CD4-positive, alpha-beta T cell treated with Interferon alpha-2 for 1 hour (primary cell): ENCODE measurements at places on chromosomes 5 and 9.

DNA sequence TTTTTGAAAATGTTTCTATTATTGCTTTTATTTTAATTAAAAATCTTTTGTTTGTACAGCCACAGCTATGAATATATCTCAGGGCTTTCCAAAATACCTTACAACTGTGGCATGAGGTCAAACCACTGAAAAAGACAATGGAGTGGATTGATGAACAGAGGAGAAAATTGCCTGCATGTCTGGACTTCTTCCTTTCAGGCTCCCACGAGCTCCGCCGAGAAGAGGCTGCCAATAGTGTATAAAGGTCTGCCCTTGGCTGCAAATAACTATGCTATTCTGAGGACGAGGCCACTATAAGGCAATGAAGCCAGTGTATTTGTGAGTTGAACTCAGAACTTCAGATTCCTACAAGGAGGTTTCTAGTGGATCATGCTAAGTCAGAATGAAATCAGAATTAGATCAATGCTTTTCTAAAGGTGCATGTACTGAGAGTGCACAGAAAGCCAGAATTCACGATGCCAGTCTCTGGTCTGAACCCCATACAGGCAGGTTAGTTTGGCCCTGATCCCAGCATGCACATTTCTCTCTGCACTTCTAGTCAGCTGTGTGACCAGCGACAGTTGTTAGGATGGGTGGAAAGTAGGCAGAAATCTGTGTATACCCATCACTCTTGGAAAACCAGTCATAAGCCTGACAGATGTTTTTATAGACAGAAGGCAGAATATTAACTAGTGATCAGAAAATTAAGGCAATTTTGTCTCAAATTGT lies 42.7 kb upstream of the PLPP1 start:
- no peak for DNase-seq

DNA sequence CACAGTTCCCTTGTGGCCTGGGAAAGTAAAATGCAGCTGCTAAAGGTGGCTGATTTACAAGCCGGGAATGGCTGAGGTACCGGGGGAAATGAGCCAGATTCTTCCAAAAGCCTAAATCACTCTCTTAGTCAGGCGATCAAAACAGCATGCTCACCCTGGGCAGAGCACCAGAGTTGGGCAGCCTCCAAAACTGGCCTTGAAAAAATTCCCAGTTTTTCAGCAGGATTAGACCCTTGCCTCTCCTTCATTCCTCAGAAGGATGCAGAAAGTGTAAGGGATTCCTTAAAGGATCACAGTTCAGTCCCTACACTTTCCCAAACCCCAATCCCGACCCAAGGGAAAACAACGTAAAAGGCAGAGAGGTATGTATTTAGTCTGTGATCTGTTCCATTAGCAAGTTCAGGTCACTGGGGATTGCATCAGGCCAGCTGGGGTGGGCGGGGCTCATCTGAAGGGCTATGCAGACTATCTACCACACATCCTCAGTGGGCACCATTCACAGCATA lies 16.9 kb downstream of the TMEM174 start:
- DNase-seq = no peak

DNA sequence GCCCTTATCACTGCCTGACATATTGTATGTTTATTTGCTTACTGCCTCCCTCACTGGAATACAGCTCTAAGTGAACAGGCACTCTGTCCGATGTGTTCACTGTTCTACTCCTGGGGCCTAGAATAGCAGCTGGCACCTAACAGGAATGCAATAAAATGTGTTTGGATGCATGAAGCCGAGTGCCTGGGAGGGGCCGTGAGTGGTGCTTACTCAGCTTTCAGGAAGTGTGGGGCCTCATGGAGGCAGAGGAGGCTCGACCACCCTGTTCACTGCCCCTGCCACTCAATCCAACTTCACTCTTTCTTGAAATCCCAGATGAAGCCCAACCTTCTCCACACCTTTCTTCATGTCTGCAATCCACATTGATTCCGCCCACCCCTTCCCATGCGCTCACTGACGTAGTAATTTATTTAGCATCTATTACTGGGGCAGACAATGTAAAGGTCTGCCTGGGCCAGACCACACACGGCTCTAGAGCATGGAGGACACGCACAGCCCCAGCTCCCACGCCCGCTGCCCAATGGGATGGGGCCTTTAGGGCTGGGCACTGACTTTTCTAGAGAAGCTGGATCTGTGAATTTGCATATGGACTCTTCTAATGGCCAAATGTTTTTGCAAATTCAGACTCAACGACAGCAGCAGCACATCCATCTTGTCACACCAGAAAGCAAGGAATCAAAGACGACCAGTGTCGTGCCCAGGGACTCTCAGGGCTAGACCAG lies 21.3 kb downstream of the TBC1D9B start:
- DNase-seq = no peak

DNA sequence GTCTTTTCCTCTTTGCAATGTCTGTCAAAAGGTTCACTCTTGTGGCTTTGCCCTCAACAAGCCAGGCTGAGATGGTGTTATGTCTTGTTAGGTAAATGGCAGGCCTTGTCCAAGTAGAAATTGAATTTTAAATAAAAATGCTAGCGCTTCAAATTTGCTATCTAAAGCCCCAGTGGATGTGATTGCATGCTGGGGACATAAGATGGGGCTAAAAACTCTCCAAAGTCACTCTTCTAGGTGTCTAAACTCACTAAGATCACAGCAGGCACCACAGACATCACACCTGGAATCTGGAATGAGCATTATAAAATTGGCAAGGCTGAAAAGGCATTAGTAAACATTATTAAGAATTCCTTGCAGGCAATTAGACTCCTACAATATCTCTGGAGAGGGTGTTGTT lies 262.7 kb upstream of the CLINT1 start:
- no peak for DNase-seq

- DNase-seq = no peak
Observed at GRCh38 chr5:1409381-1410110, 35.7 kb downstream of the SLC6A3 start.

- DNase-seq = no peak
Observed at GRCh38 chr5:73256862-73257261, 83.9 kb downstream of the TMEM174 start.

GRCh38 chr9:86122311-86122710 lies 23.0 kb upstream of the GOLM1 start:
- DNase-seq = no peak

DNA sequence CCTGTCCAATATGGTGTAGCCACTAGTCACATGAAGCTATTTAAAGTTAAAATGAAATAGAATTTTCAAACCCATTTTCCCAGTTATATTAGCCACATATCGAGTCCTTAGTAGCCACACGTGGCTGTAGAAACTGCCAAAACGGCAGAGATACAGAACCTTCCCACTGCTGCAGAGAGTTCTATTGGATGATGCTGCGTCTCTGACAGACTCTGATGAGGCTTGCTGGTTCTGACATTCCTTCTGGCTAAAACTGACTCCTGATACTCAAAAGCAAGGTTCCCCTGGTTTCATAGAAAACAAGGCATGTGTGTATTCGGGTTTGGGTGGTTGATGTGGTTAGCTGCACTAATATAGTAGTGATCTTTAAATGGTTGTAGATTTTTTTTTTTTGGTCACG lies 91.5 kb downstream of the TLE4 start:
- DNase-seq = no peak

- DNase-seq = no peak
Observed at GRCh38 chr5:60185231-60186099, 291.9 kb upstream of the PDE4D start.

- DNase-seq = no peak
Observed at GRCh38 chr5:114054594-114054993, 307.3 kb upstream of the KCNN2 start.

GRCh38 chr5:150279330-150280020 lies 10.1 kb downstream of the CAMK2A start:
- DNase-seq = no peak

DNA sequence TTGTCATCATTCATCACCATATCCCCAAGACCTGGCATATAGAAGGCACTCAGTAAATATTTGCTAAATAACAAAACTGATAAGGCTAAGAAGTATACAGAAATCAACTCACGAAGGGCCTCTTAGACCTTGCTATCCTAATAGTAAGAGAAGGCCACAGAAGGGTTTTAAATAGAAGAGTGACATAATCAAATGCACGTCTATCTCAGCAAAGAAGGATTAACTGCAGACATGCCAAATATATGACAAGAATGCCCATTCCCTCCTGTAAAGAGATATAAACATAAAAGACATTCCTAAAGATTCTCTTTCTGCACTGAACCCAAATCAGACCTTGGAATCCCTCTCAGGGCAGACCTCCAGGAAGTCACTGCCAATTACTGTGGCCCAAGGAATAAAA lies 34.1 kb downstream of the ECPAS start:
- DNase-seq = no peak

- peak; percentile 57 for DNase-seq
Observed at GRCh38 chr5:129771058-129771838, 23.4 kb downstream of the MINAR2 start.

- DNase-seq = no peak
Observed at GRCh38 chr9:18007621-18008020, 428.8 kb downstream of the SH3GL2 start.

DNA sequence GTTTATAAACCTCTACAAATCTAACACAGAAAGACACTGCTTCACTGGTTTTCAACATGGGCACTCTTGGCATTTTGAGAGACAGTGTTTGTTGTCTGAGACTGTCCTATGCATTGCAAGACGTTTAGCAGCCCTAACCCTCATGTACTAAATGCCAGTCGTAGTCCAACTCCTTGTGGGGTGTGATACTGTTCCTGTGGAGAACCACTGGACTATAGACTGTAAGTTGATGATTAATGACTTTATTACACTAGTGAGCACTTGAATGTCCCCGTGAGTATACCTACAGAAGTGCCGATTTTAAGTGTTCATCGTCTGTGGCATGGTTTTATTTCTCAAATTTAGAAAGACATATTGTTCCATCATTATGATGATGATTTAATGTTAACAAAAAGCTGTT lies 46.2 kb downstream of the RECK start:
- no peak for DNase-seq

DNA sequence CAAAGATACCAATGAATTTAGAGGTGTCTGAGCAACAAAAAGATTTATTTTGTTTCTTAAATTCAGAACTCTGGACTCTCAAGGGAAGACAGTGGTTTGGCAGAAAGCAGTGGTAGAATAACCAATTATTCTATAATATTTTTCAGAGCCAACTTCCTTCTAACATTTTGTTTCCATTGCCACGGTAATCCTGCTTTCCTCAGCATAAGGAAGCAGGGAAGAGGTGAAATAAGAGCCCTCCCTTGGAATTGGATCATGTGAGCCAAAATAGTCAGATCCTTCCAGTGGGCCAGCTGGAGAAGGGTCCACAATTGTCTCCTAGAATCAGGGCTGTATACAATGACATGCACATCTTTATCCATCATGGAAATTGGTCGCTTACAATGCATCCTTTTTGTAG lies 130.0 kb upstream of the MAP1B start:
- no peak for DNase-seq

DNA sequence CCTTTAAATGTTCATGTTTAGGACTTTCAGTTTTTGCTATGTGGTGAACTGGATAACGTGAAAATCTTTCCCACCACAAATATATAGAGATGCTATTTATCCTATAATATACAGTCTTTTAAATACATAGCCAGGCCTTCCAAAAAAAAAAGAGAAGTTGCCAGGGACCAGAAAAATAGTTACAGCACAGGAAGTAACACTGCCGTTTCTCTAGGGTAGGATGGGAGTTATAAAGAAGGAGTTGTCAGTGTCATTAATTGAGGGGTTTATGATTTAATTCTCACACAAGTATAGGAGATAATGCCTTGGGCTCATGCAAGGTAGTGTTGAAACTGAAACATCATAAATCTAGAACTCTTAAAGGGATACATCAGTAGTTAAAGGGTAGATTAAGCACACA lies 83.9 kb downstream of the LRRC70 start:
- DNase-seq = no peak

- no peak for DNase-seq
Observed at GRCh38 chr5:167644619-167645018, 646.8 kb upstream of the WWC1 start.

DNA sequence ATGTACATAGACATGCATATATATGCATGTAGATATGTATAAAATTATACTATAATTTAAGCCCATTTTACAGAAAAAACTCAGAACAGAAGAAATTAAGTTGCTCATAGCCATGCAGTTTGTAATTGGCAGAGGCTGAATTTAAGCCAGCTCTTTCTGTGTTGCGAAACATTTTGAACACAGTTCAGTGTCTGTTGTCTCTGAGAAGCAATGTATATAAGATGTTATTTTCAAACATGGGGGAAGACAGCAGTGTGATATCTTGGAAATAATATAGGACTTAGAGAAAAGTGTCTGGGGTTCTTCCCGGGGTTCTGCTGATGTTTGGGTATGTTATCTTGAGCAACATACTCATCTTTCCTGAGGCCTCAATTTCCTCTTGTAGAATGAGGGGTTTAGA lies 37.6 kb downstream of the SVEP1 start:
- DNase-seq = no peak

- no peak for DNase-seq
Observed at GRCh38 chr9:1008216-1008615, 31.8 kb downstream of the DMRT3 start.

- DNase-seq = no peak
Observed at GRCh38 chr9:83598487-83598886, 24.5 kb upstream of the IDNK start.

- DNase-seq = no peak
Observed at GRCh38 chr5:31197183-31197582, 3.7 kb downstream of the CDH6 start.

GRCh38 chr5:140588311-140589070 lies 23.9 kb downstream of the SLC35A4 start:
- DNase-seq = no peak

- DNase-seq = no peak
Observed at GRCh38 chr9:24011881-24012280, 185.8 kb upstream of the ELAVL2 start.

DNA sequence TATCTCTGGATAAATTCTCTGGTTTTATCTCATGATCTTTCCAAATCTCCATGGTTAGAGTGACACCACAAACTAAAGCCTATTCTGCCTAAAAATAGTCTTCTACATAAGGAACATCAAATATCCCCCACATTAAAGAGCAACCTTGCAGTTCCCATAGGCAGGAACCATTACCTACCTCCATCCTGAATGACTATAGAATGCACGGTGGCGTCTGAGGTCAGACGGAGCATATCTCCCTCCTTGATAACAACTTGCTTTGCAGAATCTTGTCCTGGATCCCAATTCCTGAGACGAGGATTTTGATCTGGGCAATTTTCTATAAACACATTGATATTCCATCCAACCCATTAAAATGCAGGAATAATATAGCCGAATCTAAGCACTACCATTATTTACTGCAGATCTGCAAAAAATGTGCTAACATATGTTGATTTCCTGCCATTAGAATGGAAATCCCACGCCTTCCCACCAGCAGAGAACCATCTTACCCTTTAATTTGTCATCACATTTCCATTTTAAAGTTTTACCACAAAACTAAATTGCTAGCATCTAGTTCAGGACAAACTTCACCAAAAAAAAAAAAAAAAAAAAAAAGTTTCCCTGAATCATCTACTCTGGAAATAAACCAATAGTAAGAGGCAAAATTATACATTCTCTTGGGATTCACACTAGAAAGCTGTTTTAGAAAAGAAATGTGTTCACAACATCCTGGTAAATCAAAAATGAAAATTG lies 22.1 kb downstream of the CEMIP2 start:
- no peak for DNase-seq

- DNase-seq = no peak
Observed at GRCh38 chr9:103261951-103262350, 266.8 kb downstream of the CYLC2 start.
